ENCODE measurements at places on chromosomes 7 and 10.

DNA sequence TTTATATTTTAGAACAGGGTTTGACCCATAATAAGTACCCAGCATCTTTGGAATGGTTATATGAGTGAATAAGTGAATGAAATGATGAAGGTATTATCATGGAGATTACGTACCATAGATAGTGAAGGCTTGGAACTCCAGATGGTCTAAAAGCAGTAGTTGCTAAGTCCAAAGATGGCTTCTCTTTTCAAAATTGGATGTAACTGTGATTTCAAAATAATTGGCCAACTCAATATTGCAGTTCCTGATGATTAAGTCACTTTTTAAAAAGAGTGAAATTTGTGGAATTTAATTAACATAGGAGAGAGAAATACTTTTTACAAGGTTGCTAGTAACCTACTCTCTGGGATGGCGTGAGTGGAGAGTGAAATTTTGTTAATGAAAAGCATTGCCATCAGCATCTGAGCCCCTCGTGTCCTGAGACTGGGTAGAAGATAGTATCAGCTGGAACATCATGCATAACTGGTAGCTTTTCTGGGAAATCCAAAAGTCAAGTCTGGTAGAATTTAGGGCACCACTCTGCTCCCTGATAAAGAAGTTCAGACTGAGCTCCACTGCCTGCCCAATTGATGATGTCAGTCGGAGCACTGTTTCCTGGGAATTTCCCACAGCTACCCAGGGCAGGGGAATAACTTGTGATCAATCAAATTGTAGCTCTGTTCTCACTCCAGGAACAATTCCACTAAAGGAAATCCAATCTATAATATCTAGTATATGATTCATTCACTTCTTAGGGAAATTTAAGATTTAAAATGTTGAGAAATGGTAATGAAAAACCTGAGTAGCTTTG is 3.2 kb downstream of the GPR141 start:
- DNase-seq: no peak

GRCh38 chr10:114370199-114370598 is 34.1 kb downstream of the AFAP1L2 start:
- no peak for DNase-seq

- DNase-seq: peak; percentile 5
Measured at GRCh38 chr10:78960316-78960800, 108.4 kb upstream of the ZMIZ1 start.

GRCh38 chr10:128420623-128421022 is 294.4 kb upstream of the MKI67 start:
- no peak for DNase-seq

DNA sequence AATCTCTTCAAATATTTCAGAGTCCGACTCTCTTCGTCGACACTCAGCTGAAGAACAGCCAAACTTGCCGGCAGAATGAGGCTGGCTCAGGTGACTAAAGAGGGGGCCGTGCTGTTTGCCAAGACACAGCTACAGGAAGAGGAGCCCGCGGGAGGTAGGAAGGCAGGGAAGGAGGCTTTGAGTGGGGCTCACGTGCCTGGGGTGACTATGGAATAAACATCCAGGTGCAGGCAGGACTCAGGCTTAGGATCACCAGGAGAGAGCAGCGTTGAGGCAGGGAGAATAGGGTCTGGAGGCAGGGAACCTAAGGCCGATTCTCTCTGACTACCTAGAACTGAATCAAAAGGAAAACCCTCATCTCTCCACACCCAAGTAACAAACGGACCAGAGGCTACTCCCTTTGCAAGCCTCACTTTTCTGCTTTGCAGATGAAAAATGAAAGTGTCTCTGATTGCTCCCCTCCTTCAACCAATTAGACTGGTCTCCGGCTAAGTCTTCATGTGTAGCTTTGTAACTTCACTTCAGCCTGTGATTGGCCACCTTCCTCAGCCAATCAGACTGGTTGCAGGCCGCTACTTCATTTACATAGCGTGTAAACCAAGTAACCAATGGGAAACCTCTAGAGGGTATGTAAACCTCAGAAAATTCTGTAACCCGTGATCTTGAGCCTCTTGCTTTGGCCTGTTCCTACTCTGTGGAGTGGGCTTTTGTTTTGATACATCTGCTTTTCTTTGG is 19.7 kb upstream of the BNIP3 start:
- peak; percentile 31 for DNase-seq

DNA sequence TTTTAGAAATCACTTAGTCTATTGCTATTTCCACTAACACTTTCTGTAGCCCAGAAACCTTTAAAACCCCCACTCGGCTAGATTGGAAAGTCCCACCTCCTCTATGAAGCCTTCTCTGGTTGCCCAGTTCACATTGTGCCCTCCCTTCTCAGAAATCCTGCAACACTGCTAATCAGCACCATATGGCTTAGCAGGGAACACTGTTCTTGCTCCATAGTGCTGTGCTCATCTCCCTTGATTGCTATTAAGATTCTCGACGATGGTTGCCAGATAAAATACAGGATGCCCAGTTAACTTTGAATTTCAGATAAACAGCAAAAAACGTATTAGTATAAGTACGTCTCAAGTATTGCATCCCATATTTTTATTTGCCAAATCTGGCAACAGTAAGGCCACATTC is 40.1 kb upstream of the XPNPEP1 start:
- DNase-seq: no peak

- no peak for DNase-seq
Measured at GRCh38 chr7:80724249-80724871, 85.9 kb downstream of the CD36 start.

DNA sequence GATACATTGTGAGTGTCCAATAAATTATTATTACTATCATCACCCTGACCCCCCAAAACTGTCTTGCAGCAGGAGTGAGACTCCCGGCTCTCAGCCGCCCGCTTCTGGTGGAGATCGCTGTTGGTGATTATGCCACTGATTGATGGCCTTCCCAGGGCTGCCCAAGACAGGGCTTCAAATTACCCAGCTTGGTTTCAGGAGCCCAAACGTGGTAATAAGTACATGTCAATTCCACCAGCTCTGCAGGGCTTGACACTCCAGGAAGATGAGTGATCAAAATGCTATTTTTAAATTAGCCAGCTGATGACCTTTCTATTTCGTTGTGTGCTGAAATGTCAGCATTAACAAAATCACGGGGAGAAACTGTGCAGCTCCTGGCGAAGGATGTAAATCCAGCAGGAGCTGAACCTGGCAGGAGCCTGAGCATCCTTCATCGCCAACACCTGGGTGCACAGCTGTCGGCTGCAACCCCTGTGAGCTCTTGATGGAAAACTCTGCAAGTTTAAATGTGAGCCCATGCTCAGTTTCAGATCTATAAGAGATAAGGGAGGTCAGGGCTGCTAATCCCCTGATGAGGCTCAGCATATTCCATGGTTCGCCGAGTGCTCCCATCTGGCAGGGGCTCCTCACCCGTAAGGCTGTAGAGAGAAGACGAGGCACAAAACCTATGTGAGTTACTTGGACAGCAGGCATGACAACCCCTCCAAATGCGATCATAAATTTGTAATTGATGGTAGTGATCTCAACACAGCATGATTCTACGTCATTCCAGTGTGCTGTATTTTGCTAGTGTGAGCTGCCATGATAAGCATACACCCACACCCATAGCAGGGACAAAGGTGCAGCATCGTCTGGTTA is 446.3 kb downstream of the TCERG1L start:
- no peak for DNase-seq

GRCh38 chr7:67620216-67620933 is 623.7 kb downstream of the TYW1 start:
- DNase-seq: no peak

DNA sequence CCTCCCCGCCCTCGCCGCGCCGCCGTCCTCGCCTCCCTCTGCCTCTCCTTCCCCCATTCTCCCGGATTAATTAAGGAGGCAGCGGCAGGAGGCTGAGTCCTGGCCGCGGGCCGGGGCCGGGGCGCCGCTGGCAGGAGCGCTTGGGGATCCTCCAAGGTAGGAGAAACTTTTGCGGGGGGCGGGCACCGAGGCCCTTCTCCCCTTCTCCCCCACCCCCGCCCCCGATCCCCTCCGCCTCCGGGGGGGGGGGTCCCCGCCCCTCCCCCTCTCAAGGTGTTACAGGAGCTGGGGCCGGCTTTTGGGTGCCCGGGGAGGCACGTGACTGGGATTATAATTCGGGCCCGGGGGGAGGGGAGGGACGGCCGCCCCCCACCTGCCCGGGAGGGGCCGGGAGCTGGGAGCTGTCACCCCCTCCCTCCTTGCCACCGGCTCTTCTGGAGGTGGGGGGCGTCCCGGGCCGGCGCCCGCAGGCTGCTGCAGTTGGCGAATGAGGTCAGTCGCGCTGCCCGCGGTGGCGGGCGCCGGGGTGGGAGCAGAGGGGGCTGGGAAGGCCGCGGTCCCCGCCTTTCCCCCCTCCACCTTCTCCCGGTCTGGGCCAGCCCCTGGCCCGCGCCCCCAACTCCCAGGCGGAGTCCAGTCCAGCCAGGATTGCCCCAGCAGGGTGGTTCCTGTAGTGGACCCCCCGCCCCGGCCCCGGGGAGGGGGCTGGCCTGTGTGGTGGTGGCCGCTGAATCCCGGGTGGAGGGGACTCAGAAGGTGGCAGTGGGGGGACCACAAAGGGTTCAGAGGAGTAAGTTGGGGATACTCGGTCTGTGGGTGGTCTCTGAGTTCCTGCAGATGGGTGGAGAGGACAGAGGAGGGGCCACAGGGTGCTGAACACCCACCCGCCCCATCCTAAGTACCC is 567 bp downstream of the GTF2IRD1 start:
- DNase-seq: no peak

GRCh38 chr7:39434012-39434411 is 132.2 kb upstream of the YAE1 start:
- no peak for DNase-seq

GRCh38 chr7:51160411-51160810 is 156.2 kb downstream of the COBL start:
- no peak for DNase-seq

- no peak for DNase-seq
Measured at GRCh38 chr10:118832241-118832651, 77.5 kb upstream of the CACUL1 start.

DNA sequence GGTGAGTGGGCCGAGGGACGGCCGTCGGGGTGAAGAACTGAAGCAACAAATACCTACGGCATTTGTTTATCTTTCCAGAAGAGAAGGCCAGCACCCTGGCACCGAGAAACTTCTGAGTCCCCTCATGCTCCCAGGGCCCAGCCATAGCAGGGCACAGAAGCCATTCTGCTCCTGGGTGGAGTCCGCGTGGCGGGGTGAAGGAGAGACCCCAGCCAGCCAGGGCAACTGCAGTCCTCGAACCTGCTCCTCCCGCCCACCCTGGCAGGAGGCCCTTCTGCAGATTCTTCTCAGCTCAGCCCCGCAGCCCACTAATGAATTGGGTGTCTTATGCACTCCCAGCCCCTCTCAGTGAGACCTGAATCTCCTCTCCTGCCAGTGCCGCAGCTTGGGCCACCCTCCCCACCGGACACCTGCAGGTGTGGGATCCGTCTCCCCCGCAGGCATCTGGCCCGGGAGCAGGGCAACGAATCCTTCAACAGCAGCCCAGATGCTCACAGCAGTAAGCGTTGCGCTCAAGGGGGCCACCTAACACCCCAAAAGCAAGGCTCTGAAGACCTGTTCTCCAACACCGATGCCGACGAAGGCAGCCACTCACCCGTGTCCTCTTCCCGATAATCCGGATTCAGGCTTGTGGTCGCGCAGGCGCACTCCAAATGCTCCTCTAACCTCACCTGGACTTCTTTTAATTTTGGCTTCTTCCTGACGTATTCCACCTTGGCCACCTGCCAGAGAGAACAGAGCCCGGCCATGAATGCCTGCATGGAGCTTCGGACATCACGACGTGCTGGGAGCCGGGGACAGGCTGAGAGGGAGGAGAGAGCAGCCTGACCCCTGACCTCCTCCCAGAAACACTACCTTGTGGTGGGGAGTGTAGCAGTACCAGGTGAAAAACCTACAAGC is 18.9 kb downstream of the PDGFA start:
- DNase-seq: no peak

DNA sequence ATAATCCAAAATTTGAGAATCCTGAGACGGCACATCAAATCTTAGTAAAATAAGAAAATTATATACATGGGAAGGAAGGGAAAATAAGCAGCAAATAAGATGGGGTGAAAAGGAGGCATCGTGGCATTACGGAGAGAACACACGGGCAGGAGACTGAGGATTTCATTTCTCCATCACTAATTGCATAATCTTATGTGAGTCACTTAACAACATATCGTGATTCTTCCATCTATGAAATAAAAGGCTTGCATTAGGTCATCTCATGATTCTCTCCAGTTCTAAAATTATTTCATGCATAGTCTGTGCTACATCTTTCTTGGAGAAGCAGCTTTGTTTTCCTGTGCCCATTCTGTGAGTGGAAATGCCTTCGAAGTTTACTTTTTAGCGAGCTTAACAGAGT is 288.7 kb downstream of the LRMDA start:
- DNase-seq: no peak

- DNase-seq: no peak
Measured at GRCh38 chr10:4836416-4836969, 10.5 kb downstream of the AKR1E2 start.

DNA sequence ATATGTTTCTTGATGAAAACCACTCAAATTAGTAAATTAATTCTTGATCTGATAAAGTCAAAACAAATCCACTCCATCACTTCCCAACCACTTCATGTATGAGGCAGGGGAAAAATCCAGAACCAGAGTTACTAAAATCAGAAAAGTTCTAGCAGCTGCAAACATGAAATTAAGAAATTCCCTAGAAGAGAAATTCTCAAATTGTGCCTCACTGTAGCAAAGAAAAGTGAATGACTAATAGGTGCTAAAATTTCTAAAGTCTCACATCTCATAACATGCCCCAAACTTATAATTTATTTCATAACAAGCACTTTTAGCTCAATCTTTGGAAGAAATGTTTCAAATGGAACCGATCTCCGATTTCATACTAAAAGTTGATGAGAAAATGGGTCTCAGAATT is 345.0 kb upstream of the AOAH start:
- no peak for DNase-seq

DNA sequence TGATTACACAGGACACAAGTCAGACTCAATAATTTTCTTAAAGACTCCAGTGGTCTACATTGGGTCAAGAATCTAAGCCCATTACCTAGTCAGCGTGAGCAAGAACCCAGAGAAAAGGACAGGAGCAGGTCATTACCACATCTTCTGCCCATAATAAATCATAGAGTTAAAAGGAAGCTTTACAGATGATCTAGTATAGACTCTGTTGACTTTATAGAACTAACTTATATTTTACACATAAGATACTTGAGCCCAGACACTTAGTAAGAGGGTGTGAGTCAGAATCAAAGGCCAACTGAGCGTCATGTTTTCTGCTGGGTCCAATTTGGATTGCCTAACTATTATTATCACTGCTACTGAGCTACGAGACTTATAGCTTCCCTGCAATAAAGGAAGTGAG is 206.1 kb upstream of the NPSR1 start:
- DNase-seq: no peak

- DNase-seq: peak; percentile 18
Measured at GRCh38 chr10:110460111-110460809, 37.4 kb upstream of the DUSP5 start.

GRCh38 chr7:48173756-48174382 is 2.6 kb downstream of the ABCA13 start:
- DNase-seq: no peak

DNA sequence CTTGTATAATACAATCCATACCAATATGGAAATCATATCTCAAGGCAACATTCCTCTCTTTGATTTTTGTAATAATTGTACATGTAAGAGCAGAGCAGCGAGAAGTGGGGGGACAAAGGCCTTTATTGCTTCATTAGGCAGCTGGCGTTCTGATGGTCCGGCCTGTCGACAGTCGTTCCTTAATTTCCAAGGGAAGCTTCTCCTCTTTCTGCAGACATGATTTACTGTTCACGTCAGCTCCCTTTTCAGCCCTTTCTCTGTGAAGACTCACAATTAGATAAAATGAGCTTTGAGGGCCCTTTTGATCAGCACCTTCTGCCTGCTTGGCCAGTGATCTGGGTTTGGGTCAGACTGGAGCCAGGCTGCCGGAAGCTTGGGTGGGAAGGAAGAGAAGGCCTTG is 65.6 kb upstream of the CTBP2 start:
- DNase-seq: no peak

Measured in NCI-H2029 (cell line).